Stimulated activated CD4-positive, alpha-beta T cell treated with anti-CD3 and anti-CD28 coated beads, TNF-alpha, amount 100 ng/mL, for 4 hours (primary cell): ENCODE measurements at places on chromosomes 7 and 10.

- no peak for DNase-seq
Measured at GRCh38 chr7:33395340-33395739, 266.0 kb downstream of the BBS9 start.

DNA sequence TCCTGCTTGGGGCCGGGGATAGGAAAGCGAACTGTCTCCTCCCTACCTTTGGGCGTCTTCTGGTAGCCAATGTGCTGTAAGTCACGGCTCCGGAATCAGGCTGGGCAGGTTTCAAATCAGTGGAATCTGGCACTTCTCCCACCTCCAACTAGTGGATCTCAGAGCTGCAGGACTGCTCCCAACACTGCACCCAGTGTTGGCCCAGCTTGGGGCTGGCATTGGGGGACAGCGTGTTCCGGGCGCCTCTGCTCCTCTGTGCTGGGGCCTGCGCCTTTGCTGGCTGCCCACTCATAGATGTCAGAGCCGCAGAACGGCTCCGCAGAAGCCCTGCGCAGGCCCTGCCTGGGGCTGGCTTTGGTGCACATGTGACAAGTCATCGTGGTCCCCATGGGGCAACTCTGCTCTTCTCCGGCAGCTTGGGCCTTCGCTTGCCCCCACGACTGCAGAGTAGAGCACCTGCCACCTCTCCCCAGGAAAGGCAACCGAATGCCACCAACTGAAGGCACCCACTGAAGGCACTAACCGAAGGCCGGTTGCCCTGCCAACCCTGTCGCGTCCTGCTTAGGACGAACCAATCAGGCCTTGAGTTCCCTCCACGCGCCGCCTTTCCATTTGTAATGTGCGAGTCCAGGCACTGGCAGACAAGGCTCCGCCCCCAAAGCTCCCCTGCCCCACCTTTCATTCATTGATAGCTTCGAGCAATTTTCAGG is 85.5 kb upstream of the ABI1 start:
- no peak for DNase-seq

DNA sequence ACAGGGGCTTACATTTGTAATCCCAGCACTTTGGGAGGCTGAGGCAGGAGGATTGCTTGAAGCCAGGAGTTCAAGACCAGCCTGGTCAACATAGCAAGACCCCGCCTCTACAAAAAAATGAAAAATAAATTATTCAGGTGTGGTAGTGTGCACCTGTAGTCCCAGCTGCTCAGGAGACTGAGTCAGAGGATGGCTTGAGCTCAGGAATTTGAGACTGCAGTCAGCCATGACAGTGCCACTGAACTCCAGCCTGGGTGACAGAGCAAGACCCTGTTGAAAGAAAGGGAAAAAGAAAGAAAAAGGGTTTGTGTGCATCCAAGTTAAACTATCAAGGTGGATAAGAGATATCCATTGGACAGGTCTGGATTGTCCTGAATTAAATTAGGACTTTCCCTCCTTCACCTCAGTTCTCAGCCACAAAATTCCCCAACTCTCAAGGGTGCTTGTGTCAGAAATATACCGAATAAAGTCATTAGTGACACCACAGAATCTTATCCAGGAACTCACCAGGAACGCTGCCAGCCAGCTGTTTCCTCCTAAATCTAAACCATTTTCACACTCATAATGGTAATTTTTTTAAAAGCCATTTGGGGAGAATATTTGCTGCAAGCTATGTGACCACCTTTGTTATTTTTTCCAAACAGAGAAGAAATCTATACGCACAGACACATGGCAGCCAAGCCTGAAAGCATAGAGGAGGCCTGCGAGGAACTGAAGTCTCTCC is 12.0 kb downstream of the AFAP1L2 start:
- no peak for DNase-seq

DNA sequence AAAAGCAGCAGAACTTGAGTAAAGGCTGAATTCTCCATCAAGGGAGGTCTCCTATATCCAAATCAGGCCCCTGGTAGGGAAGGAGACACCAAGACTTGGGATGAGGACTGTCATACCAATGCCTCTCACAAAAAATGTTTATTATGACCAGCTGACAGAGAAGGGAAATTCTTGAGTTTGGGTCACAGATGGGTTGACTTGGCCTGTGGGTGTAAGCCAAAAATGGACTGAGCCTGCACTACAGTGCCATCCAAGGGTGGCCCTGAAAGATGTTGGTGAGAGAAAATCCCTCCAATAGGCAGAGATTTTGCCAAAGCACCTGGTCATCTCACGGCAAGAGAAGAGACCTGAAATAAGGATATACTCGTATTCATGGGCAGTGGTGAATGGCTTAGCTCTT is 27.0 kb upstream of the PPIF start:
- DNase-seq, result no peak

GRCh38 chr10:16673443-16673842 is 143.8 kb downstream of the RSU1 start:
- DNase-seq, result no peak

DNA sequence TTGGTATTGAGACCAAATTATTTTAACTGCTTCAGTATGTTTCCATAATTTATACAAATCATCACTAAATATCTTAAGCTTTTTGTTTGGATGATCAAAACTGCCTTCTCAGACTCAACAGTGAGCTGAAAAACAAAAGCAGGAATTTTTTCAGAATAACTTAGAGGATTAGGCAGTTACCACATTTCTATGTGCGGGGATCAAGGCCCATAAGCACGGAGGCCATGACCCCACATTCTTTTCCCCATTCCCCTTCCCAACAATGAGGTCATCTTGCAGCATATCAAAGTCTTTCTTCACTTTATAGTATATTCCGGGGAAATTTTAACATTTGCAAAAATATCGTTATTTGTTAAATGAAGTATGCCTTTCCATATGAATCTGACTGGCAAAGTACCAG is 125.8 kb downstream of the ELMO1 start:
- DNase-seq, result no peak

GRCh38 chr10:62648921-62649320 is 155.6 kb upstream of the ADO start:
- no peak for DNase-seq

DNA sequence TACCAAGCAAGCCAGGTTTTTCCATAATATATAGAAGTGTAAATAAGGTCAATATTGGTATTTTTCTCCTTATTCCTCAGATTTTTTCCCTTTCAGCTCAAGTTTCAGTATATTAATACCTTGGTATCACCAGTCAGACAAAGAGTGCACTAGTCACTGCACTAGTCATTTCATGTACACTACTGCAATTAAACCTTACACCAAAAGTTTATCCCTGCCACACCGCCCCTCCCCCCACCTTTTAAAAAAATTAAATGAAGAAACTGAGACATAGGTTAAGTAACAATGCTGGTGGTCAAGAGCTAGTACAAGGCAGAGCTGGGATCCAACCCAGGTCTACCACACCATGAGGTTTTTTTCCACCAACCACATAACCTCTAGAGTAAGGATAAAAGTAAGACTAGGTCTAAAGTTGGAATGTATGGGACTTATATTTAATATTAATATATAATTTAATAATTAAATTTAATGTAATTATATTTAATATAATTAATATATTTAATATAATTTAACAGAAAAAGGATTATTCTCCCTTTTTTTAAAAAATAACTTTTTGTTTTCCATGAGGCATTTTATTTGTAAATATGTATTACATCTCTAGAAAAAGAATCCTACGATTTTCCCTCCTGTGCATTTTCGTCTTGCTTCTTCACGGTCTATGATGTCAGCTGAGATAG is 68.5 kb downstream of the NT5C2 start:
- no peak for DNase-seq

- no peak for DNase-seq
Measured at GRCh38 chr7:36244429-36244828, 91.4 kb downstream of the EEPD1 start.

DNA sequence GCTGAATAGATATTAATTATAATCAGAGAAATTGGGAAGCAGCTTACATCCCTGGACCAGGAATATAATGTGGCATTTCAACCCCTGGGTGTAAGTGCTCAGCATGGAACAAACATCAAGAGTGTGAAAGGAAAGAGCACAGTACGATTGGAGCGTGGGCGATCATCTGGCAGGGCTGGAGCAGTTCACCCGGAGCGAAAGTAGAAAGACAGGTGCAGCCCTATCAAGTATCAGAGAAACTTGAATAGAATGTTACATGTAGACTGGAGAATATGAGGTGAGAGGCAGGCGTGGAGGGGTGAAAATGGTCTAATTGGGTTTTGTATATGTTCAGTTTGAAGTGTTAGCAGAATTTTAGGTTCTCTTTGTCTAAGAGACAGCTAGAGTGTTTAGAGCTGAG is 303.0 kb downstream of the MDFIC start:
- DNase-seq, result no peak

GRCh38 chr10:28327491-28327880 is 24.6 kb upstream of the MPP7 start:
- no peak for DNase-seq

DNA sequence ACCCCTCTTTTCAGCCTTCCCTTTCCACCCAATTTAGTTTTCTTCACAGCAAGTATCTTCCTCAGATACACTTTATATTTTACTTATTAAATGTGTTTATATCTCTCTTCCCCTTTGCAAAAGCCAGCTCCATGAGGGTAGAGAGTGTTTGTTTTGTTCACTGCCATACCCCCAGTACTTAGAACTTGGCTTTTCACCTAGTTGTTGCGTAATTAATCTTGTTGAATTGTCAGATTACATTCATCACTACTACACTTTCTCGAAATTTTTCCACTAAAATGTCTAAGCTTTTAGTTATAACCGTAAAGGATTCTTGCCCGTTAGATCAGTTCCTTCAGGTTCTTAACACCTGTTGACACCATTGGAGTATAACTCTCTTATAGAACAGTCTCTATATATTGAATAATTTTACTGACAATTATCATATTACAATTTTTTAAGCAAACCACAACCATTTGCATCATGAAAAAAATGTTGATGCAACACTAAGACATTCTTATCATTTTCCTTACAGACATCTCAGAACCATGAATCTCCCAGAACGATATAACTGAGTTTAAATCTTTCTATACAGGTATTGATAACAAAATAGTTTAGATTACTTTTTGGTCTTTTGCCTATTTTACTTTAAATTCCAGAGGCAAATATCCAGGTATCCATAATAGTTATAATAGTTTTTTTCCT is 29.9 kb downstream of the VWDE start:
- no peak for DNase-seq

DNA sequence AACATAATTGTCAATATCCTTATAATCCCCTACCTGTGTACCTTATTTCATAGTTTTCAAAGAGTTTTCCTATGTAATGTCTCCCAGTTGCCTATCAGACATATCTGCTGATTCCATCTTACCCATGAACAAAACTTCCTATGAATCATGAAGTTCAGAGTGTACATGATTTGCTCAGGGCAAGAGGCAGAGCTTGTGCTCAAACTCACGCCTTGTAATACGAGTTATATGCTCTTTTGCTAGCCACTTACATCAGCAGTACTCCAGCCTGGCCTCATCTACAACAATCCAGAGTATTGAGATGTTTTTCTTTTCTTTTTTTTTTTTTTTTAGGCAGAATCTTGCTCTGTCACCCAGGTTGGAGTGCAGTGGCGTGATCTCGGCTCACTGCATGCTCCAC is 11.8 kb downstream of the PKD2L1 start:
- DNase-seq, result no peak

GRCh38 chr7:94632338-94633013 is 23.5 kb downstream of the SGCE start:
- DNase-seq, result no peak
